Glomerular endothelial cell (primary cell): ENCODE measurements at places on chromosomes 2 and 18. TPM values are rescaled to one million over a fixed set of nuclear protein-coding genes. Genes with fewer than 3 reads are reported as not detected.

DNA sequence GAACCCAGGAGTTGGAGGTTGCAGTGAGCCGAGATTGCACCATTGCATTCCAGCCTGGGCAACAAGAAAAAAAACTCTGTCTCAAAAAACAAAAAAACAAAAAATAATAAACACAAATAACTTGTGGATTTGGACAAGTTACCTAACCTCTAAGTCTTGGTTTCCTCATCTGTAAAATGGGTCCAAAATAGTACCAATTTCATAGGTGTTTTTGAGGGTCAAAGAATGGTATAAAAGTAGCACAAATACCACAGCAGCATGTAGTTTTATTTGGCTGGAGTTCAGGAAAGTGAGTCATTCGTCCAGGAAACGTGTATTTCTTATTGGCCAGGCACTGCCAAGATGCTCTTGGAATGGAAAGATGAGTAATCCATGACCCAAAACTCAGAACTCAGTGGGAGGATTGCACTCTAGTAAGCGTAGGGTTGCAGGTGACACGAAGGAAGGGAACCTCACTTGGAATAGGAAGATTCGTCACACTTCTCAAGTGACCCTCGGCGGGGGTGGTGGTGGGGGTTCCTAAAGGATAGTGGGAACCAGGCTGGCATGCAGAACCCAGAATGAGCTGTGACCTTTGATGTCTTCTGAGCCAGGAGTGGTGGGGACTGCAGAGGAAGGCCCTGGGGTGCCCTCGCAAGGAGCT lies 24.4 kb downstream of the GRHL1 start:
- DNase-seq: peak; percentile 94

DNA sequence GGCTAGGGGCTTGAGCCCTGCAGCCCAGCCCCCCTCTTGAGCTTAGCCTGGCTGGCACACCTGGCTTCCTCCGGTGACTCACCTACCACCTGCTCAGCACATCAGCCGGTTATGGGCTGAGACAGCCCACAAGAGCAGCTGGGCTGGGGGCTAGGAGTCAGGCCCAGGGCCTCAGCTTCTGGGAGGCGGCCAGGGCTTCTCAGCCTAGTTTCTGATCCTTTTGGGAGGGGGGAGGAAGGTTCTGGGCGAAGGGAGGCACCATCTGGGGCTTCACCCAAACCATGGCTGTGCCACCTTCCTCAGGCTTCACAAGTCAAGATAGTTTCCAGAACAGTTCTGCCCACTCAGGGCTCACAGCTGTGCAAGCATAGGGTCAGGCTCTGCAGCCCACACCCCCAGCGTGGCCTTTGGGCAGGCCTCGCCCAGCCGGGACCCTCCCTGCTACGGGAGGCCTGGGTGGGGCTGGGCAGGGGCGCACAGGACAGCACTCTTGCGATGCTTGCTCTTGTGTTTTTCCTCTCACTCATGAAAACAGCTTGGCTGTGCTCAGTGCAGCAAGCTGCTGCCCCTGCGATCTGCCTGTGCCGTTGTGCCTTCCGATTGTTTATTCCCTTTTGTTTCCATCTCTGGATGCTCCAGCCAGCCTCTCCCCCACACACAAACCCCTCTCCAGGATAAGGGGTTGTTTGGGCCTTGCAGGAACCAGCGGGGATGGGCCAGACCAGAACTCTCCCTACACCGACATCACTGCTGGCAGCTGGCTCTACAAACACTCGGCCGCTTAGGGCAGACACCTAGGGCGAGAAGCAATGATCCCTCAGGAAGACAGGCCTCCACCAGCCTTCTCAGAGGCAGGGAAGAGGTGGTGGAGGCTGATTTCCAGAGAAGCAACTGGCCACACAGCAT lies 26.1 kb upstream of the SEMA4C start:
- no peak for DNase-seq

- DNase-seq: no peak
Observed at GRCh38 chr2:159792599-159792998, 5.4 kb downstream of the CD302 start.

DNA sequence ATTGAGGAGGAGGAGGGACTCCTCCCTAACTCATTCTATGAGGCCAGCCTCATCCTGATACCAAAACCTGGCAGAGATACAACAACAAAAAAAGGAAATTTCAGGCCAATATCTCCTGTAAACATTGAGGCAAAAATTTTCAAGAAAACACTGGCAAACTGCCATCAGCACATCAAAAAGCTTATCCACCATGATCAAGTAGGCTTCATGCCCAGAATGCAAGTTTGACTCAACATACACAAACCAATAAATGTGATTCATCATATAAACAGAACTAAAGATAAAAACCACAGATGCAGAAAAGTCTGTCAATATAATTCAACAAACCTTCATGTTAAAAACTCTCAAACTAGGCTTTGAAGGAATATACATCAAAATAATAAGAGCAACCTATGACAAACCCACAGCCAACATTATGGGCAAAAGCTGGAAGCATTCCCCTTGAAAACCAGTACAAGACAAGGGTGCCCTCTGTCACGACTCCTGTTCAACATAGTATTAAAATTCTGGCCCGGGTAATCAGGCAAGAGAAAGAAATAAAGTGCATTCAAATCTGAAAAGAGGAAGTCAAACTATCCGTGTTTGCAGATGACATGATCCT lies 1014.3 kb downstream of the CBLN2 start:
- DNase-seq: peak; percentile 37

DNA sequence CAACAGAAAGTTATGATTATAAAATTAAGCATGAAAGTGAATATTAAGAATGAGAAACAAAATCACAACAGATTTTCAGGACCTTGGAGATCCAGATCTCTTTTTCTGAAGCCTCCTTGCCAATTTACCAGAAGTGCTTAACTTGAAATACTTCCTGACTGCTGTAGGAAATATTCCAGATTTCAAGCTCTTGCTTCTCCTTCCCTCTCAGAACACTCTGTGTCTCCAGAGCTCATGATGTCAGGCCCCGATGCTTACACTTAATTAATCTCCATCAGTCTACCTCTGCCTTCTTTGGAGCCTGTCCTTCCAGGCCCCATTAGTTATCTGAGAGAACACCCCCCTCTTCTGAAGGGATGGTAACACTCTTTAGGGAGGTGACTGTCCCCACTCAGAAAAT lies 20.7 kb upstream of the NT5C1B start:
- DNase-seq: no peak

DNA sequence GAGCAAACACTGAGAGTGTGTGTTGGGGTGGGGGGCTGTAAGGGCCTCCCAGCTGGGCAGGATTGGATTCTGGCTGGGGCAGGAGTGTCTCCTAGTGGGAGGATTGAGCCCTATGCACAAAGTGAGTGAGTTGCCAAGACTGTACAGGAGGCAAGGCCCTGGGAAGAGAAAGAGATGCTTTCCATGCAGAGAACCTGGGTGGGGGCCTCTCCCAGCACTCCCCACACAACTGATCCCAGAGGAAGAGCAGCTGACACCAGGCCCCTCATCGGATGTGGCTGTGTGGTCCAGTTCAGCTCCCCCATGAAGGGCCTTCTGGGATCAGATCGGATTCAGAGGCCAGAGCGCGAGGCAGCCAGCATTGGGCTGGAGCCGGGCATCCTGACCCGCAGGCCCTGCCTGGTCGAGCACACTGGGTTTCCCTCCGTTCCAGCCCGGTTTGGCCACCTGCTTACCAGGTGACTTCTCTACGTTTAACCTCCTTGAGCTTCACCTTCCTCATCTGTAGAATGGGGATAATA lies 49.4 kb upstream of the FAHD2A start:
- DNase-seq: no peak

GRCh38 chr2:201964631-201965206 lies 68.9 kb upstream of the FZD7 start:
- no peak for DNase-seq

DNA sequence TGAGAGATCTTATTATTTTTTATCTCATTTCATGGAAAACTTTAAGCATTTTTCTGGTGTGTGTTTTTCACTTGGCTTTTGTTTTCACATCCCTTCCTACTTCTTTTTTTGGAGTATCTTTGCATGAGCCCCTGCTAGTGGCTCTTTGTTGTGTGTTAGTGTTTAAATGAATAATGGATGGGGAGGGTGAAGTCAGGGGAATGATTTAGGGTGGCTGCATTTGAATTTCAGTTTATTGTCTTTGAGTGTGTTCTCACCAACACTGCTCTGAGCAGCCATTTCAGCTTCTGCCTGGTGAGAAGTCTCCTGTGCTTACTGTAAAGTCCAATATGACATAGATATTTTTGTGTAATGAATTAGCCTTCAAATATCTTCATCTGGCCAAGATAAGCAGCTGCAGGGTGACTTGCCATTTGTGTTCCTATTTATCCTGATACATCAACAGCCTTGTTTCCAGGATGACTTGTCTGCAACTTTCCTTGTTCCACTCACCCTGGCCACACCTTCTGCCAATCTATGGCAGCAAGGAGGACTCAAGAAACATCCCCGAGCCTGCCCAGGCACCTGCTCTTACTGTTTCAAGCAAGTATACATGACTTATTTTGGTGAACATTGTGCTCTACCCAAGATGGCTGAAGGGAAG lies 182.6 kb downstream of the PDE11A start:
- no peak for DNase-seq

DNA sequence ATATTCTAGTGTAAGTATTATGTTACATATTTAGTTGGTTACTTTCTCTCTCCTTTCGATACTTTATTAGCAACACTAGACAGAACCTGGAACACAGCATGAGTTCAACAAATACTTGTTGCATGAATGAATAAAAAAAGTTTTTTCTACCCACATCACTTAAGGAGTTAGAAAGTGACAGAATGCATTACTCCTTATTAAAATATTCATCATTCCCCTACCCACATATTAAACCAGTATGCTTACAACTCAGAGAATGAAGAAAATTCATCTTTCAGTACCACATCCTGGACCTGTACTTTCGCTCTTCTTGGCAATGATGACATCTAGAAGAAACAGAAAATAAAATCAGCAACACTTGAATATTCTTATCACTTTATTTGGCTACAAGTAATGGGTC lies 6.0 kb downstream of the SRBD1 start:
- no peak for DNase-seq

DNA sequence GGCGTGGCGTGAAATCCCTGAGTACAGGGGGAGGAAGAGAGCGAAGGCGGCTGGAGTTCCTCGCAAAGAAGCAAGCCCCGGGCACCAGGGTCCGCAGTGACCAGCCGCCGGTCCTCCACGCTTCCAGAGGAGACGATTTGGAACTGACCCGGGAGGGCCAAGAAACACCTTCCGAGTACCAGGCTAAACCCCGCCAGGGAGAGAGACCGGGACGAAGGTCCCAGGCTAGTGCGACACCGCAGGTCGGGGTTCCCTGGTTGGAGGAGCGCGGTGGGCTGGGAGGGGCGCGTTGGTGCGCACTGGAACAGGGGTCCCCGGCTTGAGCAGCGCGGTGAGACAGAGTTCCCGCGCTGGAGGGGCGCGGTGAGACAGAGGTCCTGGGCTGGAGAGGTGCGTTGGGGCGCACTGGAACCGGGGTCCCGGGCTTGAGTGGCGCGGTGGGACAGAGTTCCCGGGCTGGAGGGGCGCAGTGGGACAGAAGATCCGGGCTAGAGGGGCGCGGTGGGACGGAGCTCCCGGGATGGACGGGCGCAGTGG lies 901 bp downstream of the WDFY1 start:
- no peak for DNase-seq

GRCh38 chr2:168375195-168375798 lies 80.8 kb upstream of the CERS6 start:
- DNase-seq: no peak

The PREB gene
- 53.2 and 66.4 TPM in 2 replicates for total RNA-seq

The C2orf66 gene
- 0.39 and 1.1 TPM in 2 replicates for total RNA-seq

The LOXHD1 gene
- not detected in 2 replicates for total RNA-seq

The PTCD3 gene
- 30.8 and 106 TPM in 2 replicates for total RNA-seq

The CREG2 gene
- 17.7 and 31.7 TPM in 2 replicates for total RNA-seq

The MEIS1 gene
- 11.8 and 23.5 TPM in 2 replicates for total RNA-seq

The MEMO1 gene
- 34.7 and 67.9 TPM in 2 replicates for total RNA-seq
